Stimulated activated CD4-positive, alpha-beta T cell treated with anti-CD3 and anti-CD28 coated beads, Interleukin-4, amount 100 ng/mL, for 1 hour (primary cell): ENCODE measurements at places on chromosomes 5 and 9.

GRCh38 chr9:93636667-93637066, 60.3 kb downstream of the PHF2 start:
- no peak for DNase-seq

- no peak for DNase-seq
Observed at GRCh38 chr5:180468732-180469585, 25.2 kb upstream of the CNOT6 start.

DNA sequence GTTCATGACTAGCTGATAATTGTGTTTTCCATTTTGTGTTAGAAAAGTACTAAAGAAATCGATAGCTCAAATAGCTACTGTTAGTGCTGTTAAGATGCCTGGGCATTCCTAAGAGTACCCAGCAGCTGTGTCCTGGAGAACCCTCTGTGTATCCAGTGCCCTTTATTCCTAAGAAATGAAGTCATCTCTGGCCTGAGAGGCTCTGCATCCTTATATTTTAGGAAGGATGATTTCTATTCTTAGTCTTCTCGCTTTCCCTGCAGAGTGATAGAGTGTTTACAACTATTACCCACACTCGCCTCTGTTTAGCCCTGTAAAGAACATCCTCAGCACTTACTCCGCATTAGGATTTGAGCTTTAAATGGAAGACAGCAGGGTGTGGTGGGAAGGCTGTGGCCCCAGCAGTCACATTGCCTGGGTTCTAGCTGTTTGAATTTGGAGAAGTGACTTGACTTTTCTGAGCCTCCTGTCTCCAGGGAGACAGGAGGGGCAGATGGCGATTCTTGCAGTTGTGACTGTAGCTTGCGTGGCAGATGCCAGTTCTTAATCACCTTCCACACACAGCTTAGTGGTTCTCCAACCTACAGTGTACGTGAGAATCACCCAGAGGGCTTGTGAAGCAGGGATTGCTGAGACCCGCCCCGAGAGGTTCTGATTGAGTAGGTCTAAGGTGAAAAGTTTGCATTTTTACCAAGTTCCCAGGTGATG, 177.2 kb upstream of the PITX1 start:
- no peak for DNase-seq

DNA sequence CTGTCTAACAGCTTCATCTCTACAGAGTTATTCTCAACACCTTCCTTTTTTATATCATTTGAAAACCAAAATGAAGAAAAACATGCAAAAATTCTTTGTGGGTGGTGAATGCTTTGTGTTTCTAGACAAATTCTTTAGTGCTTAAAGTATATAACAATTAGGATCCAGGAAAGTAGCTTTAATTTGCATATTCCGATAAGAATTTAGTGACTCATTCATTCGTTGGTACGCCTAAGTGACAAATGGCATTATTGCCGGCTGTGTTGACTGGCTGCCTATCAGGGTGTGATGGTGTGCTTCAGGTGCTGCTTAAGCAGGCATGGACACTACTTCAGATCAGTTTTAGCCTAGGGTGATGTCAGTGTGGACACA, 35.2 kb downstream of the LMNB1 start:
- DNase-seq, result no peak

- no peak for DNase-seq
Observed at GRCh38 chr5:149712439-149713147, 17.5 kb upstream of the PPARGC1B start.

DNA sequence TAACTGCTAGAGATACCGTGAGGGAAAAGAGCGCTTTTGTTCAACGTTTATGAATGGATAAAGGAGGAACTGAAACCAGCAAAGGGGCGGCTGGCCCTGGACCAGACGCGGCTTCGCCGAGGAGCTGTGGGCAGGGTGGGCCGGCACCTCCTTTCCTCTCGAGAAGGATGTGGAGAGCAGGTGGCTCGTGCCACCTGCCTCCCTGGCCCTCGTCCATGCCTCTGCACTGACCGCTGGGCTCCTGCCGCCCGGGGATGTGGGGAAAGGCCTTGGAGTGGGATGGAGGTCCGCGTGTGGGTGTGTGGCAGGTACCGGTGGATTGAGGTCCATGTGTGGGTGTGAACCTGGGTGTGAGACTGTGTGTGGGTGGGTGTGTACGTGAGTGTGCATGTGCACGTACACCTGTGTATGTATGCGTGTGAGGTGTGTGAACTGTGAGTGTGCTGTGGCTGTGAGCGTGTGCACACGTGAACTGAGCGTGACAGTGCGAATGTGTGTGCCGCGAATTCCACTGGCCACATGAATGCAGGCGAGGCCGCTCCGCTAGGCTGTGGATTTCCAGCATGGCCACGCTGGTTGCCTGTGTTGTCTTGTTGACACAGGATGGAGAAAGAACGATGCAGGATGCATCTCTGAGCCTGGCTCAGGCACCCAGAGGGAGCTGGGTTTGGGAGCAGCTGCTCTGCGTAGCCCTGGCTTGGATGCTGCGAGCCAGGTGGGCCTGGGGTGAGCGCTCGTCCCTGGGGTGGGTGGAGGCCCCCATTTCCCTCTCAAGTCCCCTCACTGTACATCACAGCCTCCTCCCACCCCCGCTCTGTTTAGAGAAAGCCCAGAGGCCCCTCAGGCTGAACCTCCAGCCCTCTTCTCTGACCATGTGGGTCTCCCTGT, 4.4 kb upstream of the CEP72 start:
- DNase-seq, result no peak

- DNase-seq, result no peak
Observed at GRCh38 chr5:80608731-80609130, 38.7 kb upstream of the ANKRD34B start.

DNA sequence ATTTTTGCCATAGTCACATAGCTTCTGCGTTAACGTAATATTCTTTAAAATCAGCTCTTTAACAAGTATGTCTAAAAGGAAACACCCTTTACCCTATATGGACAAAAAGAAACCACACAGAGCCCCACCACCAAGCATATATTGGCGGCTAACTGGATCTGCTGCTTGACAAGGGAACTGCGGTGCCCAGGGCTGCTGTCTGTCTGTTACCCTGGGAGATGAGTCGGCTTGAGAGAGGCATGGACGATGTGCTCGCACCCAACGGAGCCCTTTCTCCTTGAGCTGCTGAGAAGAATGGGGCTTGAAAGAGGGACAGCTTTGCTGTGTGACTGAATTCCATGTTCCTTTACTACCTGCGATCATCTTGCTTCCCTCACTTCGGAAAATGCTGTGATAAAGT, 158.6 kb upstream of the SHB start:
- DNase-seq, result peak; percentile 4

DNA sequence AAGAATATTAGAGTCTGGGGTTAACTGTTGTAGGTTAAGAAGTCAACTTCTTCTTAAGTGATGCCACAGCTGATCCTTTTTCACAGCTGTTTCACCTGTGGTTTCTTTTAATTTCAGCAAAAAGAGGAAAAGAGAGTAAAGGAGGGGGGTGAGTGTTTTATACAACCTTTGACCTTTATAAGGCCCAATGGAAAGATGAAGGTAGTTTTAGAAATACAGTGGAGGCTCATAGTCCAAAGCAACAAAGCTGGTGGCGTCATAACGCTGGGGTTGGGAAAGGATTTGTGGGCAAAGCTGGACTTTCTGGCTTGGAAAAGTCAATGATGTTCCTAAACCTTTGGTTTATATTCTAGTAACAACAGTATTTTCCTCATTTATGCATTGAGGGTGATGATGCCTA, 49.5 kb downstream of the RCL1 start:
- DNase-seq, result no peak

DNA sequence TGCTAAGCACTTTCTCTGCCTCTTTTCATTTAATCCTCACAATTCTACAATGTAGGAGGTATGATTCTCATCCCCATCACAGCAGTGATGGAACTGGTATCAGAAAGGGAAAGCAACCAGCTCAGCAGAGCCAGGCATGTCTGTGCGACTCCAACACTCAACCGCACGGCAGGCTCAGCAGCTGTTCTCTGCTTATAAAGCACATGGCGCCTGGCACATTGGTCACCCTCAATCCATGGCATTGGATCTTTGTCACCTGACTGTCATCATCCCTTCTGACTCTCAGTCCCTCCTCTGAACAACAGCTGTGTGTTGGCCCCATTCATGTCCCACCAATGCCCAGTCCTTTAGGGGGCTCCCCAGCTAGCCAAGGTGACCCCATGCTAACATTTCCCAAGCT, 45.1 kb upstream of the HAND1 start:
- no peak for DNase-seq

- no peak for DNase-seq
Observed at GRCh38 chr5:149129181-149129580, 12.1 kb upstream of the ABLIM3 start.

- DNase-seq, result no peak
Observed at GRCh38 chr5:143552680-143553079, 149.2 kb upstream of the NR3C1 start.

DNA sequence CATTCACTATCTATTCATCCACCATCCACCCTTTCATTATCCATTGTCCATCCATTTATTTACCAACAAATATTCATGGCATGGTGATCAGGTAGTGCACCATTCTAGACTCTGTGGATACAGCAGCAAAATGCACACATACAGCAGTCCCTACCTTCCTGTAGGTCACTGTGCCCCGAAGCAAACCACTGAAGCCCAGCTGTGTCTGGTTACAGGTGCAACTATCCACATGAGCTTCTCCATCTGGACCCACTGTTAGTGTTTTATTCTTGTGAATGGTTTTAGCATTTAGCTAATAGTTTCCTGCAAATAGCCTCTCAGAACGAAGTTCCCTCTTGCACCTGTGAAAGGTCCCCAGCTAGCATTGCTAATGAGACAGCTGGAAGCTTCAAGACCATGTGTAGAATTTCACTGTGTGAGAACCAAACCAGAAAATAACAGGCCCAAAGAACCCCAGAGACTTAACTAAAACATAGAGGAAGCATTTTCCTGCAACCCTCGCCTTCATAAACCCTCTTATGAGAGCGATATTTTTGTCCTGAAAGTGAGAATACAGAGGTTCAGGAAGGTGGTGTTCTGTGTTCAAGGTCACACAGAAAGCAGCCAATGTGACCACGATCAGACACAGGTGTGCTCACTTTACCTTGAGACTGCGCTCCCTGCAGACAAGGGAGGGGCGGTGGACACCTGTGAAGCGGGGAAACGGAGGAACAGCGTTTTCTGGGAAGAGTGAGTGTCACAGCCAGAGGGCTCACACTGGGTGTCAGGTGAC, 18.5 kb downstream of the PAEP start:
- no peak for DNase-seq
